ENCODE measurements at places on chromosomes 12 and 14. TPM values are rescaled to one million over a fixed set of nuclear protein-coding genes. Genes with fewer than 3 reads are reported as not detected.

- peaks cover 1% of the 10 kb centered on the region for H3K27me3 ChIP-seq
- DNase-seq, result peak; percentile 55
- peaks cover 52% of the 10 kb centered on the region for H3K4me1 ChIP-seq
Observed at GRCh38 chr14:38143170-38143569, 64.5 kb upstream of the SSTR1 start.

DNA sequence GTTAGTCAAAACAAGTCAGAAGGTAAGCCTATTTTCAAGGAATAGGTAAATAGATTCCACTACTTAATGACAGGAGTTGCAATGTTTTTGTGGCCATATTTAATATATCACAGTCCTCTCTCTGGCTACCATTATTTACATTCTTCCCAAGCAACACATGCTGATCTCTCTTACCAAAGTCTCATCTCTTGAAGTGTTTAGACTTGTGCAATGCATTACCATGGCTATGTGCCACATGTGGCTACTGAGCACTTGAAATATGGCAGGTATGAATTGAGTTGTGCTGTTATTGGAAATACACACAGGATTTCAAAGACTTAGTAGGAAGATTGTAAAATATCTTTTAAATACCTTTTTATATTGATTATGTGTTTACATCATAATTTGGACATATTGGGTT is 262.4 kb upstream of the PDE3A start:
- H3K4me1 ChIP-seq, result no peaks in the 10 kb centered on the region
- H3K27me3 ChIP-seq, result no peaks in the 10 kb centered on the region
- H3K4me3 ChIP-seq, result no peak overlapping the region
- DNase-seq, result no peak
- no peaks in the 10 kb centered on the region for H3K36me3 ChIP-seq
- H3K27ac ChIP-seq, result no peak overlapping the region

- H3K4me3 ChIP-seq, result no peak overlapping the region
- DNase-seq, result no peak
- H3K4me1 ChIP-seq, result no peaks in the 10 kb centered on the region
- no peaks in the 10 kb centered on the region for H3K36me3 ChIP-seq
- H3K27me3 ChIP-seq, result peaks cover 4% of the 10 kb centered on the region
- no peak overlapping the region for H3K27ac ChIP-seq
Observed at GRCh38 chr14:78425330-78425729, 255.2 kb downstream of the NRXN3 start.

DNA sequence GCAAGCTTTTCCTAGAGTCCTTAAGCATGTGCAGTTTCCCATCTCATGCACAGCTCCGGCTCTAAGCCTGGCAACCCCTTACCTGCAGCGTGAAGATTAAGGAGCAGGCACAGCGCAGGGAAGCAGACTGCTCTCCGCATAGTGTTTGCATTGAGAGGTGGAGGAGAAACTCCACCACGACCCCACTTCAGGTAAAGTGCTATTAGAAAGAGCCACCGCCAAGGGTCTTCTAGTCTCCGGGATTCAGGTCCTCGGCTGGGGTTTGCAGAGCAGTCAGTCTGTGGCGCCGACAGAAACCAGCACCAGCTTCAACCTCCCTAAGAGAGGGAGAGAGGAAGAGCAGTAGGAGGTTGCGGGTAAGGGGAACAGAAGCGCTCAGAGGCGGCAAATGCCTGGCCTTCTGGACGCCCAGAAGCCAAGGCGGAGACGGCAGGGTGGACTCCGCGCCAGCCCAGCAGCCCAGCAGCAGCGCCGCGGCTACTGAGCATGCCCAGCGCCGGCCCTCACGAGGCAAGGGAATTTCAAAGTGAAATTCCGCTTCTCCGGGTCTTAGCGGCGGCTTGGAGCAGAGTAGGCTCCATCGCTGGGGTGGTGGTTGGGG is at the start of gene PTPRR:
Gene PTPRR, minus strand, starts transcription at position 488 of the 601 bp plus-strand sequence. Its CDS starts 348 bp downstream, at position 140.
- no peaks in the 10 kb centered on the region for H3K36me3 ChIP-seq
- H3K27me3 ChIP-seq, result no peaks in the 10 kb centered on the region
- H3K4me3 ChIP-seq, result no peak within 1 kb of the TSS
- no peak within 1 kb of the TSS for H3K27ac ChIP-seq
- no peak for DNase-seq

DNA sequence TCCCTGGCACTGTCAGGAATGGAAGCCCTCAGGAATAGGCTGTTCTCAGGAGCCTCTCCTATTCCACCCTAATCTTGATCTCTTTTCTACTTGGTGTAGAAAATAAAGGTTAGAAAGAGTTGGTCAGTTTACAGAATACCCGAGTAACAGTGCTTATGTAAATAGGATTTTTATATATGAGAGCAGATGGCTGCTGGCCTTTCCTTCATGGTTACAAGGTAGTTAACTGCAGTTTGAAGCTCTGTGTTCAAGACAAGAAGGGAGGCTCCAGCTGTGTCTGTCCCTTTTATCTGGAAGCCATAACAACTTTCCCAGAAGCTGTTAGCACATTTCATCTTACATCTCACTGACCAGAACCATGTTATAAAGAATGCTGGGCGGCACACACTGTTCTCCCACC is 23.1 kb downstream of the BBOF1 start:
- no peaks in the 10 kb centered on the region for H3K27me3 ChIP-seq
- H3K4me3 ChIP-seq, result no peak overlapping the region
- H3K27ac ChIP-seq, result no peak overlapping the region
- H3K36me3 ChIP-seq, result no peaks in the 10 kb centered on the region
- H3K4me1 ChIP-seq, result no peaks in the 10 kb centered on the region

DNA sequence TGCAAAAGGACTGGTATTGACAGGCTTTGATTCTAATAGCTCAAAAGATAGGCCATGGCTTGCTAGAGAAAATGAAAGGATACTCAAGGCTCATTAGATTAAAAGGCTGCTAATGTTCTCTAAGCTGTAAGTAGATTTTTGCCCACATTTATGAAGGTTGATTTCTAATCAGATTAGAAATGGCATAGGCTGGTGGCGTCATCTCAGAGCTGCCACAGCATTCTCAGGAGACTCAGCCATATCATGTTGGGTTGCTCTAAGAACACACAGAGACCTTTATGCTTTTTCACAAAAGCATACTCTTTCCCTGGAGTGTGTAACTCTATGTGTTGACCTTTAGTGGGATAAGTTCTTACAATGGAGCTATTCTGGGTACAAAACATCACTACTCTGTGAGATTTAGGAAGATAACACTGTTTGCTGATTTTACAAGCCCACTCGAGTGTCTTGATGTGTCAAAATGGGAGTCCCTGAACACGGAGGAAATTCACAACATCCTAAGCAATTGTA is 576.0 kb downstream of the NRXN3 start:
- no peak for DNase-seq
- H3K4me3 ChIP-seq, result no peak overlapping the region
- H3K4me1 ChIP-seq, result no peaks in the 10 kb centered on the region
- H3K36me3 ChIP-seq, result no peaks in the 10 kb centered on the region

- peaks cover 15% of the 10 kb centered on the region for H3K4me1 ChIP-seq
- no peaks in the 10 kb centered on the region for H3K36me3 ChIP-seq
- no peak overlapping the region for H3K4me3 ChIP-seq
- H3K27ac ChIP-seq, result no peak overlapping the region
- no peak for DNase-seq
Observed at GRCh38 chr14:96586056-96586455, 83.9 kb downstream of the PAPOLA start.

- peak; percentile 69 for DNase-seq
- no peak overlapping the region for H3K27ac ChIP-seq
Observed at GRCh38 chr14:105363847-105364708, 34.3 kb upstream of the TEX22 start.

GRCh38 chr12:104964167-104964855 is 6.2 kb upstream of the SLC41A2 start:
- H3K4me3 ChIP-seq, result no peak overlapping the region
- peaks cover 11% of the 10 kb centered on the region for H3K4me1 ChIP-seq
- peaks cover 26% of the 10 kb centered on the region for H3K27me3 ChIP-seq
- H3K36me3 ChIP-seq, result no peaks in the 10 kb centered on the region
- H3K27ac ChIP-seq, result no peak overlapping the region

- H3K36me3 ChIP-seq, result peaks cover 22% of the 10 kb centered on the region
- H3K4me1 ChIP-seq, result peaks cover 64% of the 10 kb centered on the region
- H3K4me3 ChIP-seq, result no peak overlapping the region
Observed at GRCh38 chr12:2251526-2252209, 198.9 kb downstream of the CACNA1C start.

DNA sequence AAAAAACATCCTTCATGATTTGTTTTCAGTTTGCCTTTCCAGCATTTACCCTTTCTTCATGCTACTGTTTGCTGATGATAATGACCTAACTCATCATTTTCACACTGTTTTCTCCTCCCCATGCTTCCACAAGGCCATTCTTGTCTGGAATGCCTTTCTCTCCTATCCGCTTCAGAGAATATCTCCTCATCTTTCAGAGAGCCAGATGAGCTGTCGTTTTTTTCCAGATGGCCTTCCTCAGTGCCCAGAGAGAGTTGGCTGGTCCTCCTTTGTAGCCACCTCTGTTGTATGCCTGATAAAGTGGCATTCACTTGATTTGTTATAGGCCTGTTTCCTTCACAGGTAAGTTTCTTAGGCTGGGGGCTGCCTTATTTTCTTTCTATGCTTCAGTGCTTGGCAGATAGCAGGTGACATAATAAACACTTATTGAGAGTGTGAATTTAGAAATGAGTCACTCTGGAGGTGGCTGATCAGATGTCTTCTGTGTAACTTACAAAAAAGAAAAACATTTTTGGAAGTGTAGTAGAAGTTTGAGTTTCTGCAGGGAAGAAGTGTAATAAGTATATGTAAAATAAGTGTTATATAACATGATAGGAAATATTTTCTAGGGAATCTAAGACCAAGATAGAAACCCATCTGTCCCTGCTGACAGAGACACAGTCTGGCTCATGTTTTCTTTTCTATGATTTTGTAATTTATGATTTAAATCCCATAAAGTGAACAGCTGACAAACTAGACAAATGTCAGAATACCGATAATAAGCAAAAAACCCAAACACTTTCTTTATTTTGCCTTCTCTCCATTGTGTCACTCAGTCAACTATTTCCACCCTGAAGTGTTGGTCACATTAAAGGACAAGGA is 174.5 kb downstream of the DACT1 start:
- no peak overlapping the region for H3K4me3 ChIP-seq
- DNase-seq, result no peak
- H3K27ac ChIP-seq, result no peak overlapping the region
- H3K27me3 ChIP-seq, result no peaks in the 10 kb centered on the region
- H3K4me1 ChIP-seq, result peaks cover 28% of the 10 kb centered on the region
- no peaks in the 10 kb centered on the region for H3K36me3 ChIP-seq

Gene P2RX2
- total RNA-seq, result not detected

Gene DIO2
- total RNA-seq, result 106 TPM

Gene LALBA
- total RNA-seq, result not detected

Gene FGF6
- not detected for total RNA-seq

Gene GUCY2C
- total RNA-seq, result 0.06 TPM

Gene OR6C2
- not detected for total RNA-seq

Gene TIMELESS
- 21.5 TPM for total RNA-seq

Gene TMPO
- total RNA-seq, result 92.8 TPM

Gene AMIGO2
- total RNA-seq, result 75.2 TPM

Measured in HFFc6 (cell line).